ENCODE measurements at places on chromosomes 6 and 20. TPM values are rescaled to one million over a fixed set of nuclear protein-coding genes. Genes with fewer than 3 reads are reported as not detected.

SYTL3 gene
- 3.0 TPM for total RNA-seq

HEY2 gene
- 0.98 TPM for total RNA-seq

BPIFB2 gene
- not detected for total RNA-seq

ASCC3 gene
- 23.6 TPM for total RNA-seq

SAPCD1 gene
- 0.74 TPM for total RNA-seq

FAM184A gene
- 29.7 TPM for total RNA-seq

ZNF165 gene
- 0.49 TPM for total RNA-seq

GRM1 gene
- total RNA-seq, result 12.8 TPM

SLC35A1 gene
- total RNA-seq, result 22.6 TPM

FGD2 gene
- 2.2 TPM for total RNA-seq

PDE10A gene
- total RNA-seq, result 54.6 TPM

TMEM151B gene
- total RNA-seq, result 44.5 TPM

PACRG gene
- 5.4 TPM for total RNA-seq

MYCT1 gene
- 3.0 TPM for total RNA-seq

CST2 gene
- total RNA-seq, result not detected

OLIG3 gene
- total RNA-seq, result not detected

SPTLC3 gene
- 0.98 TPM for total RNA-seq

MUC21 gene
- not detected for total RNA-seq

TRIM31 gene
- not detected for total RNA-seq

PSMF1 gene
- 27.0 TPM for total RNA-seq

TEAD3 gene
- total RNA-seq, result 0.74 TPM

VAPB gene
- 22.6 TPM for total RNA-seq

CLPSL1 gene
- total RNA-seq, result not detected

UNC5CL gene
- total RNA-seq, result 0.25 TPM

SALL4 gene
- total RNA-seq, result 0.49 TPM

KIAA0408 gene
- total RNA-seq, result 114 TPM

PRR18 gene
- 0.25 TPM for total RNA-seq

HLA-DRA gene
- total RNA-seq, result 2.2 TPM

CPXM1 gene
- total RNA-seq, result 10.1 TPM

TNNC2 gene
- total RNA-seq, result 0.25 TPM

All from temporal lobe (tissue), 4 donors.